Placental epithelial cell (primary cell): ENCODE measurements at places on chromosomes 12 and 14. TPM values are rescaled to one million over a fixed set of nuclear protein-coding genes. Genes with fewer than 3 reads are reported as not detected.

The GLIPR1L1 gene
- 0.79 TPM in 1 of 2 replicates, not detected in the other for total RNA-seq

The P2RX2 gene
- not detected in 2 replicates for total RNA-seq

The SERPINA4 gene
- not detected in 2 replicates for total RNA-seq

The SERPINA10 gene
- total RNA-seq, result not detected in 2 replicates

The RACGAP1 gene
- total RNA-seq, result 27.9 and 39.0 TPM in 2 replicates

The TAS2R42 gene
- total RNA-seq, result not detected in 2 replicates

The TOMM20L gene
- total RNA-seq, result not detected in 2 replicates

The RNF212B gene
- not detected in 2 replicates for total RNA-seq

The ESR2 gene
- total RNA-seq, result not detected in 2 replicates

The BHLHE41 gene
- 0.22 and 1.2 TPM in 2 replicates for total RNA-seq

The NGB gene
- not detected in 2 replicates for total RNA-seq

The GPR137C gene
- total RNA-seq, result 0.39 and 0.98 TPM in 2 replicates

The OASL gene
- total RNA-seq, result not detected in 2 replicates

The PTPRB gene
- total RNA-seq, result under 0.01 and 1.1 TPM in 2 replicates

The PCED1B gene
- under 0.01 and 0.54 TPM in 2 replicates for total RNA-seq

The KRT5 gene
- total RNA-seq, result 884 and 2,107 TPM in 2 replicates

The TM7SF3 gene
- total RNA-seq, result 16.5 and 32.8 TPM in 2 replicates

The AMN1 gene
- total RNA-seq, result 6.3 and 6.8 TPM in 2 replicates

The TSPAN8 gene
- total RNA-seq, result 1.2 TPM in 1 of 2 replicates, not detected in the other

The MGP gene
- not detected in 2 replicates for total RNA-seq

The SRP54 gene
- 71.1 and 73.9 TPM in 2 replicates for total RNA-seq

The ZDHHC22 gene
- total RNA-seq, result not detected in 2 replicates

The RNU4-1 gene
- total RNA-seq, result under 0.01 TPM in 2 replicates

The SDR39U1 gene
- 14.1 and 23.2 TPM in 2 replicates for total RNA-seq

The FSCB gene
- total RNA-seq, result under 0.01 and 0.11 TPM in 2 replicates

The TAS2R10 gene
- 0.33 and 1.6 TPM in 2 replicates for total RNA-seq

The HPD gene
- total RNA-seq, result 0.39 TPM in 1 of 2 replicates, not detected in the other

The LGR5 gene
- 4.4 and 7.5 TPM in 2 replicates for total RNA-seq

The NEDD8 gene
- total RNA-seq, result 99.8 and 112 TPM in 2 replicates

The PKP2 gene
- total RNA-seq, result 43.6 and 67.1 TPM in 2 replicates

The LALBA gene
- not detected in 2 replicates for total RNA-seq

The SLC6A13 gene
- total RNA-seq, result not detected in 2 replicates

The REM2 gene
- 0.39 TPM in 1 of 2 replicates, not detected in the other for total RNA-seq

The KERA gene
- total RNA-seq, result not detected in 2 replicates

The PPP1R1A gene
- not detected in 2 replicates for total RNA-seq

The SLC39A5 gene
- total RNA-seq, result 0.39 TPM in 1 of 2 replicates, not detected in the other

The CLEC7A gene
- 27.7 and 44.0 TPM in 2 replicates for total RNA-seq

The NFKBIA gene
- 87.4 and 104 TPM in 2 replicates for total RNA-seq

The SLC7A8 gene
- total RNA-seq, result 12.2 and 12.7 TPM in 2 replicates

The GPR84 gene
- total RNA-seq, result not detected in 2 replicates

The PTCSC3 gene
- total RNA-seq, result not detected in 2 replicates

The GPX2 gene
- not detected in 2 replicates for total RNA-seq

The GCN1 gene
- 167 and 188 TPM in 2 replicates for total RNA-seq

The RNFT2 gene
- 3.5 and 11.1 TPM in 2 replicates for total RNA-seq

The PRH2 gene
- total RNA-seq, result 1.1 and 1.2 TPM in 2 replicates

The KRT79 gene
- total RNA-seq, result not detected in 2 replicates

The CIROP gene
- total RNA-seq, result not detected in 2 replicates

The PDE3A gene
- 12.8 and 33.4 TPM in 2 replicates for total RNA-seq

The FOS gene
- 195 and 1,041 TPM in 2 replicates for total RNA-seq

The KRT82 gene
- not detected in 2 replicates for total RNA-seq

The PPFIA2 gene
- total RNA-seq, result not detected in 2 replicates

The GLT1D1 gene
- 0.11 TPM in 1 of 2 replicates, not detected in the other for total RNA-seq

The KLRG1 gene
- total RNA-seq, result 0.39 and 0.76 TPM in 2 replicates

The C1QL4 gene
- not detected in 2 replicates for total RNA-seq

The RPL6 gene
- total RNA-seq, result 756 and 769 TPM in 2 replicates

The ACSM4 gene
- not detected in 2 replicates for total RNA-seq

The BMP4 gene
- 0.39 TPM in 1 of 2 replicates, not detected in the other for total RNA-seq

The EXOC3L4 gene
- not detected in 2 replicates for total RNA-seq

The C12orf42 gene
- total RNA-seq, result 0.43 and 0.79 TPM in 2 replicates
